ENCODE measurements at places on chromosomes 5 and 9.

GRCh38 chr5:129406440-129406839 is 53.7 kb upstream of the ADAMTS19 start:
- DNase-seq: no peak

- DNase-seq: no peak
Measured at GRCh38 chr5:67976891-67977601, 238.5 kb upstream of the PIK3R1 start.

DNA sequence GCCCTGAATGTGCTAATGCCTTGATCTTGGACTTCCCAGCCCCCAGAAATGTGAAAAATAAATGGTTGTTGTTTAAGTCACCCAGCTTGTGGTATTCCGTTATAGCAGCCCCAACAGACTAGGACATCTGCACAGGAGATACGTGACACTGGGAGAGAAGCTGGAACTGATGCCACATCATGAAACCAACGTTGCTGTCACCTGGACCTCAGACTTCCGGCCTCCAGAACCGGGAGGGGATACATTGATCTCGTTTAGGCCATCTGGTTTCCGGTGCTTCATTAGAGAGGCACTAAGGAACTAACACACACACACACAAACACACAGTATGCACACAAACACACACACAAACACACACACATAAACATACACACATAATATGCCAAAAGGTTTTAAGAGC is 75.0 kb upstream of the ICE1 start:
- no peak for DNase-seq

DNA sequence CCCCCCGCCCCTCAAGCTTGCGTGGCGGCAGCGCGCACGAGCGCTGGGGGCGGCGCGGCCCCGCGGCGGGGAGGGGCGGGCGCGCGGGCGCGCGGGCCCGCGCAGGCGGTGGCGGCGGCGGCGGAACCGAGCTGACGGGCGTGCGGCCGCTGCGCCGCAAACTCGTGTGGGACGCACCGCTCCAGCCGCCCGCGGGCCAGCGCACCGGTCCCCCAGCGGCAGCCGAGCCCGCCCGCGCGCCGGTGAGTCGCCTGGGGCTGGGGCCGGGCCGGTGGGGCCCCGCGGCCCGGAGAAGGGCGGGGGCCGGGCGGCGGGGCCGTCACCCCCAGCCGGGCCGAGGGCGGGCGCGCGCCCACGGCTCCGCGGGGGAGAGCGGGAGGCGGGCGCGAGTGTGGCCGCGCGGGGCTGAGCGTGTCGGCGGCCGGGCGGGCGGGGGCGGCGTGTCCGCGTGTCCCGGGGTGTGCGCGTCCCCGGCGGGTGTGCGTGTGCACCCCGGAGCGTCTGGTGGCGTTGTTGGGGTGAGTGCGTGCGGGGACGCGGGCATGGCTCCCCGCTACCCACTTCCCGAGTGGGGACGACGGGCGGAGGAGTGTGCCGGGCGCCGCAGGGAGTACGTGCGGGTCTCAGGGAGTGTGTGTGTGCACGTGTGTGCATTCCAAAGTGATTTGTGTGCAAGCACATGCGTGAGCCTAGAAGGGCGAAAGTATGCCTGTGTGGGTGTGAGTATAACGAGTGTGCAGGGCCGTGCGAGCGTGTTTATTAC is at the start of gene NEK6:
Gene NEK6 (plus strand): TSS at position 106 of the 763 bp plus-strand sequence. CDS start 44,016 bp downstream, outside the sequence.
- DNase-seq: no peak

GRCh38 chr5:59430066-59430685 is 463.4 kb downstream of the PDE4D start:
- DNase-seq: no peak

DNA sequence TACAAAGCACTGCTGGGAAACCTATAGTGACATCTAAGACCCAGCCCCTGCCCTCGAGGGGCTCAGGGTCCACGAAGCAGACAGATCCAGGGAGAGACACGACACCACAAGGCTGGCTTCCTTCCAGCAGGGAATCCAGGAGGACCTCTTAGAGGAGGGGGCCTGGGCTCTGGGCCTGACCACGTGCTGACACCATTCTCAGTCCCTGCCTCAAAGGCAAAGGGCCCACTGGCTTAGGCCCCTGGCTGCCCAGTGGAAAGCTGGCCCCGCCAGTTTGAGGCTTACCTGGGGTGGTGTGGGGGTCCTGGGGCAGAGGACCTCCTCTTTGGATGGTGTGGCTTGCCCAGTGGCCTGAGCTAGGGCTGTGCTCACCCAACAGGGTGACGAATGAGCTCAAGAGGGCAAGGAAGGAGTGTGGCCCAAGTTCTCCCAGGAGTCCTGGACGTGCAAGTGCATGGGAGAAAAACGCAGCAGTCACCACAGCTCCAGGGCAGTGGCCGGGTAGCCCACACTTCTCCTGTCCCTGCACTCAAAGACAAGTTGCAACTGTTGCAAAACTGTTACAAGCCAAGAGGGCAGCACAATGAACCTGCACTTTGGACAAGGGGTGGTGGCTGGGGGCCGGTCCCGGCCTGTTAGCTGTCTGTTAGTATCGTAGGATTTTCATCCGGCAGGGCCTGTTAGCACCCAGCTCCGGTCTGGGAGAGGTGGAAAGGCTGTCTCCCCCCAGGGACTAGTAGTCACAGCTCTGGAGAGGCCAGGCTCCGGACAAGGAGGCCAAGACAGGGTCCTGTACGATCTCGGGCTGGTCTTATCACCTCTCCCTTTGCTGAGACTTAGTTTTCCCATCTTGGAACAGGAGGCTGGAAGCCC is 1.5 kb upstream of the SARDH start:
- no peak for DNase-seq

- no peak for DNase-seq
Measured at GRCh38 chr5:150578781-150579461, 61.5 kb upstream of the SYNPO start.

DNA sequence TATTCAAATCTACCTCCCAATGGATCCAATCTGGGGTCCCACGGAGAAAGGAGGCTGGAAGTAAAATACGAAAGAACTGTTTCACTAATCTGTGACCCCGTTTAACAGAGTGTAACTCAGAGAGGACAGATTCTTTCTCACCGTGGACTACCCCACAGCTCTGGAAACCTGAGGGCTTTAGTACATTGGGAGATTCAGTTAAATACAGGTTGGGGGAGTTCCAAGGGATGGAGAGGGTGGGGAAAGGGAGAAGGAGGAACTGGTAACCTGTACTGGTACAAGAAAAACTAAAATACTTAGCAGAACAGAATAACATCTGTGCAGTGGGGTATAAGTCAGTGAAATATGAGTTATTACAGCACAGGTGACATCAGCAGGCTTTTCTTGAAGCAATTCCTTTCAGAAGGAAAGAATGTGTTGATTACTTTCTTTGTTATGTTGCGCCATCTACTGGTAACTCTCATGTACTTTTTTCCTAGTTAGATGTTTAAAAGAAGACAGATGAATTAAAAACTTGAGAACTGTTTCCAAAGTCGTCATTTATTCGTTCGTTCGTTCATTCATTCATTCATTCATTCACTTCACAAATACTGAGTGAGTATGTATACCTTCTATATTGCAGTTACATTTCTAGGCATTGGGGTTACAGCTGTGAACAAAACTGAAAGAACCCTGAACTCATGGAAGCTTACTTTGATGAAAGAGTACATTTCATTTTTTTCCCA is 30.0 kb upstream of the STOM start:
- DNase-seq: peak; percentile 62

GRCh38 chr9:20620650-20621470 is 1.4 kb downstream of the MLLT3 start:
- peak; percentile 38 for DNase-seq

DNA sequence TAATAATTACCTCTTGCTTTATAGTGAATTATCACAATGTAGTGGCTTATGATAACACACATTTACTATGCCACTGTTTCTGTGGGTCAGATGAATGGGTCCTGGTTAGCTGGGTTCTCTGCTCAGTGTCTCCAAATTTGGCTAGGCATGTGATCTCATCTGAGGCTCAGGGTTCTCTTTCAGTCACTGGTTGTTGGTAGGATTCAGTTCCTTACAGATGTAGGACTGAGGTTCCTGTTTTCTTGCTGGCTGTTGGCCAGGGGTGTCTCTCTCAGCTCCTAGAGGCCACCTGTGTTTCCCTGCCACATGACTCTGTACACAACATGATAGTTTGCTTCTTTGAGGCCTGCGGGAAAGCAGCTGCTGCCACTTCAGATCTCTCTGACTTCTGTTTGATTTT is 7.1 kb downstream of the NFX1 start:
- DNase-seq: no peak

DNA sequence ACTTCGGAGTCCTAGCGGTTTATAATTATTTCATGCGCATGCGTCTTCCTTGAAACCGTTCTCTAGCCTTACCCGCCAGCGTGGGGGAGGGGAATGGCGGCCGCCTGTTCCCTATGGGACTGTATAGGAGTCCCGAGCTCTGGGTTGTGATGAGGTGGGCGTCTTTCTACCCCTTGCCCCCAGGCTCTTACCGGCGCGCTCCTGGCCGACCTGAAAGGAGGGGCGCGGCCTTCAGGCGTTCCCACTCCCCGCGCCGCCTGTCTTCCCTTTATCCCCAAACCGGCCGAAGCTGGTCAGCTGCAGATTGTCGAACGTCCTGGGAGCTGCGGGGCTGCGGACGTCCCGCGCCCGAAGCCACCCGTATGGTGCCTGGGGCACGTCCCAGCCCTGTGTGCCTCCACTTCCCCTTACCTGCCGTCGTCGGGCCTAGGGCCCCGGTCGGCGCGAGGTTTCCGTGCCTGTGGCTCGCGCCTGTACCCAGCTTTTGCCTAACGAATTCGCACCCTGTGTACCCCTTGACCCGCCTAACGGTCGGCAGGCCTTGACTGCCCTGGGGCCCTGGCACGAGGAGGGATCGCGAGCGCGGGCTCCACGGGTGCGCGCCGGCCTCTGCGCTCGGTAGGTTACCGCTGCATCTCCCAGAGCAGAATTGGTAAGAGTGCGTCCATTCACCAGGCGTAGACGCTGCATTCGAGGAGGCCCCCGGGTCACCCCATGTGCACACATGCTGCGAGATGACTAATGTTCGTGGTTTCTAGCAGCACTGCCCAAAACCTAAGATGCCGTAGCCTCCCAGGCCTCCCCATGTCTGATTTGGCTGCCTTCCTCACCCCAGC is 653 bp upstream of the HNRNPH1 start:
- no peak for DNase-seq

DNA sequence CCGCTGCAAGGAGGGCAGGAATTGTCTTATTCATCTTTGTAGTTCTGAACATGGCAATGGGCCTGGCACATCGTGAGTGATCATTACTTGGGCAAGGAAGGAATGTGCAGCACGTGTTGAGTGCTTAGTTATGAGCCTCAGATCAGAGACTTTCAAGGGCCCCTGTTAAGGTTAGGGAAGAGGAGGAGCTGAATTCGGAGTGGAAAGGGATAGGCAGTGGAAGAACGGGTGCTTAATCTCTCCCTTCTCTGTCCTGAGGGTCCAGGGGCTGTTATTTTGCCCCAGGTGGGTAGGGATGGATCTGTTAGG is 59.5 kb upstream of the RARS1 start:
- no peak for DNase-seq

DNA sequence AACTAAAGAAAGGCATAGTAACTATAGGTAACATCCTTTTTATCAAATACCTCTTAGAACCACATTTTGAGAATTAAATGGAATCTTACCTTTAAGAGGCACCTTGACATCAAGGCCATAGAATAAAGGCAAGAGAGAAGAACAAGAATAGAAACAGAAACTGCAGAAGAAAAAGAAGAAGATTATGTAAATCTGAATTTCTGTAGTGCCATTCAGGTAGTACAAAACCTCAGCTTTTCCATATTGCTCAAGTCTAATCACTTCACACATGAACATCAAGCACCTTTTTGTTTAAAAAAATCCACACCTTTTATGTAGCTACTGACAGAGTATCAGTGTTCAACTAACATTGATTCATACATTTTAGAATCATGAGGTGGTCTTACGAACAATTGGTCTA is 91.8 kb upstream of the DPYSL3 start:
- no peak for DNase-seq

DNA sequence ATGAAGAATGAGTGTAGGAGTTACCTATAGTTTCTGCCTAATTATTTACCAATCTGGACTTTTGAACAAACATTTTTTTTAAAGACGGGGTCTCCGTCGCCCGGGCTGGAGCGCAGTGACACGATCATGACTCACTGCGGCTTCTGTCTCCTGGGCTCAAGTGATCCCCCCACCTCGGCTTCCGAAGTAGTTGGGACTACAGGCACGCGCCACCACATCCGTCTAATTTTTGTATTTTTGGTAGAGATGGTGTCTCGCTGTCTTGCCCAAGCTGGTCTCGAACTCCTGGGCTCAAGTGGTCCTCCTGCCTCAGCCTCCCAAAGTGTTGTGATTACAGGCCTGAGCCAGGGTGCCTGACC is 1.5 kb downstream of the CTNNA1 start:
- DNase-seq: no peak

DNA sequence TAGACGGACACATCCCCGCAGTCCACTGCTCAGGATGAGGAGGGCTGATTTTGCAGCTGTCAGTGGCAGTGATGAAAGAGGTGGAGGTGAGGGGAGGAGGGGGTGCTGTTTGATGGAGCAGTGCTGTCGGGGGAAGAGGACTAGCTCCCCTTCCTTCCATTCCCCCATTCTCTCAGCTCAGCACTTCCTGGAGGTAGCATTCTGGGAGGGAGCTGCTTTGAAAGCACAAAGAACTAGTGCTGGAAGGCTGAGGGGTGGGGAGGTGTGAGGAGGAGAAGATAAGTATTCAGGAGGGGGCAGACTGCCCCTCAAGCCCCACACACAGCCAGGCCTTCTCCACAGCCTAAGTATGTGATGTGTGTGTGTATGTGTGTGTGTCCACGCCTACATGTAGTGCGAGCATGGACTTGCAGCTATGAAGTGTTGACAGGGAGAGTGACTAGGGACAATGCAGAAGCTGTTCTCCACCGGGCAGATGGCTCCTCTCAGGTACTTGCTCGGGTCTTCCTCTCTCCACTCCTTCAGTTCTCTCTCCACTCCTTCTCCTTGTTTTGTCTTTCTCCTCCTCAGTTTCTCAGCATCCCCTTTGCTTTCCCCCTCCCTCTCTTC is 65.5 kb upstream of the HSPA9 start:
- DNase-seq: no peak

DNA sequence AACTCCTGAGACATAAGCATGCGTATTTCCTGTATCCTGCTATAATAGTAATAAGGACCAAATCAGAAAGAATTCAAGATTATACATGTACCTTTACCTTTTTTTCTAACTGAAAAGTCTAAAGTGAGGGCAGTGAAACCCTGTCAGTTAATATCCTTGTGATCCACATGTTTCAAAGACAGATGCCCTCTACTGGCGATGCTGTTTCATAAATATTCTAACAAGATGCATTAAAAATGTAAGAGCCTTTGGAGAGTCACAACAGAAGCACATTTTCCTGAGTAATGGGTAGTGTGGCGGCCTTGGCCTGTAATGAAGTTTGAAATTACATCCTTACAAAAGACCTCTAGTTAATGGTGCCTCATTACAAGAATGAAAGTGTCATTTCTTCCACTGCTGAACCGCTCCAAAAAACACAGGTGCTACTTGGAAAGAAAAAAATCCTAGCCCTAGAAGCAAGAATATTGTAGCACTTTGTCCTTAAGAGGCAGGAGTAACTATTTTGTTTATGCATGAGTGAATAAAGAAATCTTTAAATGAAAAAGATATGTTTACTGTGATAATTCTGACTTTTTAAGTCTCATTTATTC is 232.6 kb downstream of the EPB41L4A start:
- peak; percentile 9 for DNase-seq

- DNase-seq: peak; percentile 68
Measured at GRCh38 chr9:13166996-13167395, 112.5 kb downstream of the MPDZ start.

- DNase-seq: no peak
Measured at GRCh38 chr5:24053737-24054136, 546.3 kb downstream of the PRDM9 start.

GRCh38 chr5:148177207-148177606 is 8.9 kb downstream of the SPINK14 start:
- no peak for DNase-seq

Measured in NCI-H345 (cell line).